ENCODE measurements at places on chromosomes 11 and 22.

DNA sequence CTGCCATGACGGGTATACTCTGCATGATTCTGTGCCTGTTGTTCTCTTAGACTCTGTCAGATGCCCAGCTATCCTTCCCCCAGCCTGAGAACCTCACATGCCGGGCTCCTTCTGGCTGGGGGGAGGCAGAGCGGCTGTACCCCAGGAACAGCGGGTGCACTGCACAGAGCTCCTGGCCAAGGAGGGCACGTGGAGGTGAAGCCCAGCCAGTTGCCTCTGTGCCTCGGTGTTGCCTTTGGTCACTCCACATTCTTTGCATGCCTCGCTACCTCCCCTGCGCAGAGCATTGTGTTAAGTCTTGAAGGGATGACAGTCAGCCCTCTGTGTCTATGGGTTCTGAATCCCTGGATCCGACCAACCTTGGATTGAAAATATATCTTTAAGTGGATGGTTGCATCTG lies 77.7 kb downstream of the FEZ1 start:
- DNase-seq = no peak

GRCh38 chr22:19797086-19798002 lies 36.8 kb downstream of the TBX1 start:
- DNase-seq = no peak

DNA sequence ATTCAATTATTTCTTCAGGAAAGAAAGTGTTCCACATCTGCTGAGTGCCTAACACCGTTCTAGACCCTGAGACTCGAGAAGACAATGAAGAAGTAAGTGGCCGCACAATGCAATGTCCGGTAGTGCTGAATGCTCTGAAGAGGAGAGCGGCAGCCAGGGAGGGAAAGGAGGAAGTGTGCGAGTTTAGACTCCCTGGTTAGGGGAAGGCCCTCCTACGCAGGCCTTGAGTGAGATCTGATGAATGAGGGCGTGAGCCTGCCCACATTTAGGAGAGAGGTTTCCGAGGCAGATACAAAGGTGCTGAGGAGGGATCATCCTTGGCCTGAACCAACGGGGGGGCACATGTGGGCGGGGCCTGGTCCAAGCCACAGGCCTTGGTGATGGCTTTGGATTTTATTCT lies 558.6 kb downstream of the NTM start:
- no peak for DNase-seq

GRCh38 chr11:9462806-9463537 lies 2.2 kb downstream of the ZNF143 start:
- no peak for DNase-seq

GRCh38 chr22:17369439-17370025 lies at the start of gene CECR2:
TSS of gene CECR2 (plus strand) at chr22:17369460. CDS start at chr22:17369784, 324 bp downstream.
- DNase-seq = peak; percentile 50

DNA sequence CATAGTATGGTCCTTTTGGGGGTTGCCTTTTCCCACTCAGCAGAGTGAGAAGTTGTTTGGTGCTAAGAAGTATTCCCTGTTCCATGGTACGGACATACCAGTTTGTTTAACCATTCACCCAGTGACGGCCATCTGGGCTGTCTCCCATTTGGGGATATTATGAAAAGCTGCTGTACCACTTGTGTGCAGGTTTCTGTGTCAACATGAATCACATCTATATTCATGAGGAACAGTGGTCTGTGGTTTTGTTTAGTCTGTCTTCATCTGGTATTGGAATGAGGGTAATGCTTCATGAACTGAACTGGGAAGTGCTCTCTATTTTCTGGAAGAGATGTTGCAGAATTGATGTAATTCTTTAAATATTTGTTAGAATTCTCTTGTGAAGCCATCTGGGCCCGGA lies 89.5 kb downstream of the TRMU start:
- DNase-seq = no peak

- no peak for DNase-seq
Measured at GRCh38 chr22:44127356-44127755, 53.4 kb upstream of the PARVG start.
